ENCODE measurements at places on chromosomes 13 and 19.

- peak; percentile 20 for DNase-seq
Observed at GRCh38 chr13:100131863-100132574, 43.1 kb downstream of the PCCA start.

- no peak for DNase-seq
Observed at GRCh38 chr13:62631619-62632018, 1216.0 kb upstream of the PCDH20 start.

- no peak for DNase-seq
Observed at GRCh38 chr13:43475140-43475539, 311.6 kb downstream of the ENOX1 start.

GRCh38 chr19:29757551-29757950, 42.5 kb upstream of the C19orf12 start:
- no peak for DNase-seq

GRCh38 chr13:112679381-112679780, 10.5 kb upstream of the ATP11A start:
- DNase-seq, result no peak

DNA sequence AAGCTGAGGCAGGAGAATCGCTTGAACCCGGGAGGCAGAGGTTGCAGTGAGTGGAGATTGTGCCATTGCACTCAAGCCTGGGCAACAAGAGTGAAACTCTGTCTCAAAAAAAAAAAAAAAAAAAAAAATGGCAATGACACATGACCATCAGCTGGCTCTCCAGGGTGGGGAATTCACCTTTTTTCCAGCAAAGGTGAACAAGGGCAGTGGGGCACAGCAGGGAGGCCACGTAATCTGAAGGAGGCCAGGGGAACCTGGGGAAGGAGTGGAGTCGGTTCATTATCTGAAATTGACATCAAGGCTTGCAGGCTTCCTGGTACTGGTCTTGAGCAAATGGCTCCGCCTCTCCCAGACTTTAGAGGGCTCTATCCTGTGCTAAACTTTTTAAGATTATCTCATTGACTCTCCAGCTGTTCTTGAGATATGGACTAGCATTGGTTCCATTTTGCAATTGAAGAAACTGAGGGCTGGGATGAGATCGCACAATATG, 28.1 kb downstream of the KEAP1 start:
- no peak for DNase-seq

DNA sequence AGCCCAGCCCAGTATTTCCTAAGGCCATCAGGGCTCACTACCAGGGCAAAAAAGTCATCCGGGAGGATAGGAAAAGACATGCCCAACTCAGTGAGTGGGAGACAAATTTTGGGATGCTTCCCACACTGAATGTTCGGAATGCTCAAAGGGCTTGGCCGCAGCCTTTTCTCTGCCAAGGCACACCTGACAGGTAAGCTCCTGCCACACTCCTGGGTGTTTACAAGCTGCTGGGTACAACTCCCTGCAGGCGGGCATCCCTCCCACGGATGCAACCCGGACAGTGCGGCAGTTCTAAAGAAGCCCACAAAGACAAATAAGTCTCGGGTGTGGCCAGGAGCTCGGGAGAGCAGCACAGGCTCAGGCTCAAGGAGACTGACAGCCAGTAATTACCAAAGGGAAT, 28.1 kb downstream of the SLC7A1 start:
- DNase-seq, result no peak

DNA sequence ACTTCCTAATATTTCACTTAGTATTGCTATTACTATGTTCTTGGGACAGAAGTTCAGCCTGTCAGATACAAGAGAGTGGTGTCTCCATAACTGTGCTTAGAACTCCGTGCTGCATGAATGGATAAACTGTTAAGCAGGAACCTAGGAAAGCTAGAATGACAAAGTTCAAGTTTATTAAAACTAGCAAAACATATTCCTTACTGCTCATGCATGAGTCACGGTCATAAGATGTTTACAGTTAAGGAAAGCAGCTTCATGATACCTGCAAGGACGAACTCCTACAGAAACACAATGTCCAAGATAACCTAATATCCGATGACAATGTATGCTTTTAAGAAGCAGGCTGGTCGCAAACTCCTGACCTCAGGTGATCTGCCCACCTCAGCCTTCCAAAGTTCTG, 6.0 kb upstream of the ZNF765 start:
- DNase-seq, result no peak

DNA sequence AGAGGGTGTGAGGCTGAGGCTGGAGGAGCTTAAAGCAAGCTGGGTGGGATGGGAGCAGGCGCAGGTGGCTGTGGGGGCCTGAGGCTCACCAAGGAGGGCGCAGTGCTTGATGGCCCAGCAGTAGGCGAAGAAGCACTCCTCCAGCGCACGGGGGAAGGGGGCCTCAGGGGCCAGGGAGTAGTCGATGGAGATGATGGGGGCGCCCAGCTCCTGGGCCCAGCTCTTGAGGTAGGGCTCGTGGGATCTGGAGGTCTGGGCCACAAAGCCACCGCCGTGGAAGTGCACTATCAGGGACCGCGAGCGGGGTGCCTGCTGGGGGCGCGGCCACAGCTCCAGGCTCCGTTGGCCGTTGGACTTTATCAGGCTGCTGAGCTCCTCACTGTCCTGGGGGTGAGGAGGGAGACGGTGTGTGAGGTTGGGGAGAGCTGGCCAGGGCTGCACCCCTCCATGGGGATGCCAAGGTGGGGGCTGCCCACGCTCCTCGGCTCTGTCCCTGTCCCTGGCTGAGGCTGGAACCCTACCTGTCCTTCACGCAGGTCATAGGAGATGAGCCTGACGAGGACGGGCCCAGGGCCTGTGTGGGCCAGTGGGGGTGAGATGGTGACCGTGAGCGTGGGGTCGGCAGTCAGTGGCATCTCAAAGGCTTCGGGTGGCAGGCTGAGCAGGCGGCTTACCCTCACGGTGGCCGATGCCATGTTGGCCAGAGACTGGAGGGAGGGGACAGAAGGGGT, 17.2 kb upstream of the CNFN start:
- DNase-seq, result no peak

DNA sequence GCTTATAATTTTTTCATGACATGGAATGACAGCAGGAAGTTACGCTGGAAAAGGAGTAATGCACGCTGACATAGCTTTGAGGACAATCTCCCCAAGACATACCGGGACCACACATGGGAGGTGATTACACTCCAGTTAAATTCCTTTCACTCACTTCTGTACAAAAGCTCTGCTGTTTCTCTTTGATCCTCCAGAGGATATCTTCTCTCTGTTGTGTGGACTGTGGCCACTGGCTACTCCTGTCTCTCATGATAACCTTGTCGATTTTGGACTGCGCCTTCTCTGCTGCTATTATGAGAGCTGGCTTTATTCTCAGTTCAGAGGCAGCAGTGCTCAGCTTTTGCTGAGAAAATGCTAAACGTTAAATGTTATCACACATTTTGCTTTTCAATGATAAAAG, 464.6 kb downstream of the FGF9 start:
- no peak for DNase-seq

DNA sequence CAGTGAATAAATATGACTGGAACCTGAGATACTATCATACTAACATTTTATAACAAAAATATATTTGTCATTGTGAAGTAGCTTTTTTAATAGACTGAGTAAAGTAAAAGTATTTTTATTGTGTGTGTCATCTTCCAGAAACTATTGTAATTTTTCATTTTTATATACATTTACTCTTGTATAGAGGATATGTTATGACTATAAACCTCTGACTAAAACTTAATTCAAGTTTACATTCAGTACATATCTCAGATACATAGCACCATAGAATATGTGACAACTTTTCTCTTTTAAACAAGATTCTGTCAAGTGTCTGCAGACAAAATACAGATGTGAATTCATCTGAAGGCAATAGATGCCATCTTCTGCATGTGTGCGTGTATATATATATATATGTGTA, 704.3 kb downstream of the SLITRK1 start:
- DNase-seq, result no peak

GRCh38 chr19:38713227-38713649, 31.0 kb downstream of the CAPN12 start:
- no peak for DNase-seq

DNA sequence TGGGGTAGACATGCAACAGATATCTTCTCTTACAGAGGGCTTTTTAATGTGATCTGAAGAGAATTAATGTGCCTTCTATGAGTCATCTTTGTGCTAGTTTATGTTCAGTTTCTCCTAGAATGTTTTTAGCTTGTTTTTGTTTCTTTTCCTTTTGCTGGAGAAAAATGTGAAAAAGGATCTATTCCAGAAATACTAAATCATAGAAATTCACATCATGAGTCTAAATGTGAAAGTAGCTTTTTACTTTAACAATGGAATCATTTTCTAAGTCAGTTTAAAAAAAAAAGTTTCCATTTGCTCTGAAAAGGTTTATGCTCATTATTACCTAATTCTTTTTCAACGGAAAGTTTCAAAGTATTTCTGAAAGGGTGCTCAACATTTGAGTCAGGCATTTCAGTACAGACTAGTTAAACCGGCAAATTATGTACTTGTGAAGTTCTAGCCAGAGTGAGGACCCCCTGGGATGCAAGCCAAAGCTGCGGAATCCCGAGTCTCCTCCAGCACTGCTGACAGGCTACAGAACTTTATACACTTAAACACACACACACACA, 72.9 kb downstream of the SPATA13 start:
- no peak for DNase-seq

- no peak for DNase-seq
Observed at GRCh38 chr19:30419568-30420180, 47.5 kb downstream of the ZNF536 start.

- no peak for DNase-seq
Observed at GRCh38 chr19:40521276-40521675, 54.5 kb downstream of the SPTBN4 start.

GRCh38 chr19:46784262-46785053, 3.9 kb downstream of the SLC1A5 start:
- DNase-seq, result peak; percentile 54

DNA sequence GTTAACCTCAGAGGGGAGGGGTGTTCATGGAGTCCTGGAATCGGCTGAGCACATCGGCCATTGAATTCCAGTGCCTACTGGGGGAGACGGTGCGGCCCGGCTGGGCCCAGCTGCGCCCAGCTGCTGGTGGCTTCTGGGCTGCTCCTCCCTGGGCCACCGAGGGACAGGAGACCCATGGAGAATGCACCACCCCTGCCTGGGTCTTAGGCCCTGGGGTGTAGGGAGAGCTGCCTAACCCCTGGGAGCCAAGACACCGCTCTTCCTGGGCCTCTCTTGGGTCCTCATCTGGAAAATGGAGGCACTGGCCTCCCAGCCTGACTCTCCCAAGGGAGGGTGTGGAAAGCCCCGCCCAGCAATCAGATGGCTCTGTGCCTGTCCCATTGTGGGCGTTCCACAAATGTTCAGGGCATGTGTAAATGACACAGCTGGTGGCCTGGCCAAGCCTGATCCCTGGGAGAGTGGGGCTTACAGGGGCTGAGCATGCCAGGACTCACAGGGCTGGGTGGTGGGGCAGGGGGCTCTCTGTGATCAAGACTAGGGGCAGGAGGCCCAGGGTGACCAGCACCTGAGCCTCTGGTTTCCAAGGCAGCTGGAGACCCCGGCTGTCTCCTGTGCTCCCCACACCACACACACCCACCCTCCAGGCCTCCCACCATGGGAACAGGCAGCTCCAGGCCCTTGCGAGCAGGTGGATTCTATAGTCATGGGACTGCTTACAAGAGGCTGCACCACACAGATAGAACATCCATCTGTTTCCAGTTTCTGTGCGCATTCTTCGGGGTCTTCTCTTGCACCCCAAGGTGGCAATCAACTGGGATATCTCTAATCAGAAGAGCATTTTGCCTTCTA, 150.9 kb downstream of the URI1 start:
- DNase-seq, result no peak
